Fibroblast of mammary gland (primary cell): ENCODE measurements at places on chromosomes 6 and 20.

DNA sequence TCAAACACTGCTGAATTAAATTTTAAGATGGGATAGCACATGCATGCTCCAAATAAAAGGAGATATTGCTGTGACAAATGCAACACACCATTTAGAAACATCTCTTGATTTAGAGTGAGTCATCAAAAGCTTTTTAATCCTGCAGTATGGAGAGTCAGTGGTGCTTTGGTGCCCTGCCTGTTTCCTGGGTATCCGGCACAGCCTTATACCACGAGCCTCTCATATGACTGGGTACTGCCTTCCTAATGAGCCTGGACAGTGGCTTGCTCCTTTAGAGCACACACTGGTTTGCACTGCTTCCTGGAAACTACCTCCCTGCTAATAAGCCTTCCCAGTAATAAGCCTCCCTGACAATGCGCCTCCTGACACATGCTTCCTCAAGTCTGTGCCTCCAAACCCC, 65.3 kb upstream of the KCNK16 start:
- no peak for DNase-seq

DNA sequence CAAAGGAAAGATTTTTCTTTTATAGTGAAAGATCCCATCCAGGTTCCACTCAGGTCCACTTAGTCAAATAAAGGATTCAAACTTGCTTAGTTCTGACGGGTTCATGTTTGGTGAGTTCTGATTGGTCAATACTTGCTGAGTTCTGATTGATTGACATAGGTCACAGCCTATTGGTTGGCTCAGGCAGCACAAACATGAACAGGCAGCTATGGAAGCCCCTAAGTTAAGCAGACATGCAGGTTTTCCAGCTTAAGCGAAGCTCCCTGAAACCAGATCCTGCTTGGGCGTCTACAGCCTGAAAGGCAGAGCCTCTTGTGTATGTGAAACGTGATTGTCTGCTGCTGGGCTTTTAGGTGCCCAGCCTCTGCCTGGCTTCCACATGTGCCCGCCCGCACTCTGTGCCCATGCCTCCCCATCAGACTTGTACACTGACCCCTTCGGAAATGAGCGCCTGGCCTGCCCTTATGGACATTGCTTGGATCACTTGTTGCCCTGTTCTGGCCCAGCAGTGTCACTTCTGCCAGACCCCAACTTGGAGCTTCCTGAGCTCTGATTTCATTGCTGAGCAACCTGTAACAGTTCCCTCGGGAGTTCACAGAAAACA, 45.4 kb upstream of the ECI2 start:
- peak; percentile 67 for DNase-seq

- no peak for DNase-seq
Observed at GRCh38 chr6:98498866-98499265, 335.5 kb upstream of the POU3F2 start.

DNA sequence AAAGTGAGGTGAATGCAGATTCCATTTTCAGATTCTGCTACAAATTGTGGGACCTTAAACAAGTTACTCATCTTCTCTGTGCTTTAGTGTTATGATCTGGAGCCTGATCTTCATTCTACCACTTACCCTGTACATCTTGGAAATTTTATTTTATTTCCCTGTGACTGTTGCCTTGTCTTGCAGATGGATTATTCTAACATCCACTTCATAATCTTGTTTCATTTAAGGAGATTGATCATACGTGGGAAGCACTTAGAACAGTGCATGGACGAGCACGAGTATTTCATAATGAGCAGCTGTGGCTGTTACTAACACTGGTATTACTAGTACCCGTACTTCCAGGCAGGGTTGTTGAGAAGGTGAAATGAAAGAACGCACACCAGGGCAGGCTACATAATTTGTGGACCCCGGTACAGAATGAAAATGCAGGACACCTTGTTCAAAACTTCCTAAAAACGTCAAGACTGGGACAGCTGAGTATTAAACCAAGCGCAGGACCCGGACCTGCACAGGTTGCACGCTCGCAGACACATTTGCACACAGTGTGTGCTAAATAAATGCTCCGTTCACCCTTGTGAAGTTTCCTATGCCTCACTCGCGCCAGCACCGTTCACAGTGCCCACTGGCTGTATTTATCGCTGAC, 535 bp upstream of the CCDC170 start:
- DNase-seq = no peak

- DNase-seq = peak; percentile 1
Observed at GRCh38 chr20:29689411-29690225, 1567.8 kb upstream of the DEFB115 start.

GRCh38 chr20:53786445-53787267, 193.0 kb upstream of the ZNF217 start:
- no peak for DNase-seq

DNA sequence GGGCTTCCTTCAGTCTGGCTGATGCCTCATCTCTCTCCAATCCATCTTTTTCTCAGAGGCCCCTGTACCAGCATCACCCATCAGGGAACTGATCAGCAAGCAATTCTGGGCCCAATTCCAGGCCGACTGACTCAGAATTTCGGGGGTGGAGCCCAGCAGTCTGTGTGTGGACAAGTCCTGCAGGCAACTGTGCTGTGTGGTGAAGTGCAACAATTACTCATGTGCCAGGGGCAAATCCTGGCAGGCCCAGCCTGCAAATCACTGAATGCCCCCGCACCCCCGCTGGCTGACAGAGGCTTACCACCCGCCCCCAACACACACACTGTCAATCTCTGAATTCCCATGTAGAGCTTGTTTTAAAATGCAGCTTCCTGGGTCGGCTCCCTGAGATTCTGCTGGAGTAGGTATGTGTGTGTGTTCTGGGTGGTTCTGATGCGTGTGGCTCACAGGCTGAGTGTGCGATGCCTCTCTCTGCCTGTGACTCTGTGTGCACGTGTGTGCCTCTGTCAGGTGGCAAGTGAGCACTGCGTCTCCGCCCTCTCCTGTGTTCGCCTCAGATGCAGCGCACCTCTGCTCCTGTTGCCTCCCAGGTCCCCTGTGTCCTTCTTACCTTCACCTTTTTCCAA, 45.4 kb downstream of the SSR1 start:
- DNase-seq = peak; percentile 96

GRCh38 chr6:150006961-150007464, 18.3 kb downstream of the RAET1L start:
- DNase-seq = peak; percentile 15

- DNase-seq = no peak
Observed at GRCh38 chr6:169230322-169230665, 23.4 kb downstream of the THBS2 start.

- DNase-seq = no peak
Observed at GRCh38 chr6:48961781-48962415, 501.2 kb downstream of the MMUT start.

DNA sequence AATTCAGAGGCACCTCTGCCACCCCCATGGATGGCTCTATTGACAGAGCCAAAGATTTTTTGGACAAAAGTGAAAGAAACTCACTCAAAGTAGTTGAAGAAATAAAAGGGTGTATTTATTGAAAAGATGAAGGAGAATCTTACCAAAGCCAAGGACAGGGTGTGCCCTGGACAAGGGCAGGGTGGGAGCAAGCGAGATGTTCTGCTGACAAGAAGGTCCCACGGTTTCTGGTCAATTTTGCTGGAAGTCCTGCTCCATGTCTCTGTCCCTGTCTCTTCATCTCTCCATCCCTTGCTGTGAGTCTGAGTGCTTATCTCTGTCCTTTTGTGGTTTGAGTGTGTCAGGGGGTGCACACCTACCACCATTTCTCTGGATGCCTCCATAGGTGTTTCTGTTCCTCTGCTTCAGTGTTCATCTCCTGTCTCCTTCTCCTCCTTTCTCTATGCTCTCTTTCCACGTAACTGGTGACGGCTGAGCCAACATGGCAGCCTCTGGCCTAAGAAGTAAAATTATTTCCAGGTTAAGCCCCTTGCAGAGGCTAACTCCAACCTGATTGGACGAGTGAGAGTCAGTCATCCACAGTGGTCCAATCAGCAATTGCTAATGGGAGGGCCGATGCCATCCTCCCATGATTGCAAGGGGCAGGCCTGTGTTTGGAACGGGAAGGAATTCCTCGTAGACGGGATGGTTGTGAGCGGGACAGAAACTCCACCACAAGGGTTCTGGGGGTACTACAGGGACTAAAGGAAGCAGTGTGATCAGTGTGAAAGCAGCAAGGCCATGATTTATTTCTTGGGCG, 502.1 kb upstream of the CDH4 start:
- no peak for DNase-seq

- DNase-seq = peak; percentile 86
Observed at GRCh38 chr20:50918403-50918802, 12.8 kb downstream of the ADNP start.

DNA sequence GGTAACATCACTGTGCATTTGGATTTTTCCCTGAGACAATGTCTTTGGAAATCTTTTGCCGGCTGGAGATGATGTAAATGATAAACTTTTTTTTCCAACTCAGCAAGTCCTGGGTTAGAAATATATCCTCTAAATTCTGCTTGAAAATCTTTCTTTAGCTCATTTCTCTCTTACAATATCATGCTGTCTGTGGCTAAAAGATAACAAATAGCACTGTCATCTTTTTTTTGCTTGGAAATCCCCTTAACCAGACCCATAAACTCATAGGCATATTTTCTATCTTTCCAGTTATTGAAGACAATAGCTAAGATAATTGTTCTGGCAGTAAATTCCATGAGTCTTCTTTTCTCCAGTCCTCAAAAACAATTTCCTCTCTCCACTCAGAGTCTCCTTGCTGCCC, 481.5 kb downstream of the NKAIN2 start:
- no peak for DNase-seq

GRCh38 chr6:39451831-39452230, 129.3 kb upstream of the KCNK16 start:
- DNase-seq = peak; percentile 8

DNA sequence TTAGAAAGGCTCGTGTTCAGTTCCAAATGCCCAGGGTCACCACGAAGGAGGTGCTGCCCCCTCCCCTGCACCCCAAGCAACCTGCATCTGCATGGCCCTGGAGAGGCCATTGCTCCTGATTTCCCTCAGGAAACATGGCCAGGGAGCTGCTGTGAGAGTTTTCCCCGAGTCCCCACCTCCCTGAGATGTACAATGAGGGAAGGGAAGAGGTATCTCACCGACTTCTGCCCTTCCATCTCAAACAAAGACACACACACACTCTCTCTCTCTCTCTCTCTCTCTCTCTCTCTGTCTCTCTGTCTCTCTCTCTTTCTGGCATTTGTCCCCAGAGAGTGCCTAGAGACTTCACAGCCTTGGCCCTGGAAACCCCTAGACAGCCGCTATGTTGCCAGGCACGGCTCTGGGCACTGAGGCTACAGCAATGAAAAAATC, 120.4 kb downstream of the MRPL14 start:
- no peak for DNase-seq

DNA sequence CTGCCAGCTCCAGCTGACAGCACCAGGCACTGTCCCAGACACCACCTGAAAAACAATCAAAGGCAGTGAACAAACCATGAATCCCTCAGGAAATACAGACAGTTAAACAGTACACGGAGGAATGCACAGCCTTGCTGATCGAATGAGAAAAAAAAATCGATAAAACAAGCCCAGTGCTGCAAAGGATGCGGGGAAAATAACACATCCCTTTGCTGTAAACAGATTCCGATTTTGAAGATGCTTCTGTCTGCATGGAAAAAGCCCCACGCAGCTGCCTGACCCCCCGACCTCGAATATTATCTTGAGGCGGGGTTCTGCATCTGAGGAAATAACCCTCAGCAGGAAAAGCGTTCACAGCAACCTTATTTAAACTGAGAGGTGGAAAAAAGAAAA, 43.9 kb downstream of the RBM38 start:
- DNase-seq = no peak

DNA sequence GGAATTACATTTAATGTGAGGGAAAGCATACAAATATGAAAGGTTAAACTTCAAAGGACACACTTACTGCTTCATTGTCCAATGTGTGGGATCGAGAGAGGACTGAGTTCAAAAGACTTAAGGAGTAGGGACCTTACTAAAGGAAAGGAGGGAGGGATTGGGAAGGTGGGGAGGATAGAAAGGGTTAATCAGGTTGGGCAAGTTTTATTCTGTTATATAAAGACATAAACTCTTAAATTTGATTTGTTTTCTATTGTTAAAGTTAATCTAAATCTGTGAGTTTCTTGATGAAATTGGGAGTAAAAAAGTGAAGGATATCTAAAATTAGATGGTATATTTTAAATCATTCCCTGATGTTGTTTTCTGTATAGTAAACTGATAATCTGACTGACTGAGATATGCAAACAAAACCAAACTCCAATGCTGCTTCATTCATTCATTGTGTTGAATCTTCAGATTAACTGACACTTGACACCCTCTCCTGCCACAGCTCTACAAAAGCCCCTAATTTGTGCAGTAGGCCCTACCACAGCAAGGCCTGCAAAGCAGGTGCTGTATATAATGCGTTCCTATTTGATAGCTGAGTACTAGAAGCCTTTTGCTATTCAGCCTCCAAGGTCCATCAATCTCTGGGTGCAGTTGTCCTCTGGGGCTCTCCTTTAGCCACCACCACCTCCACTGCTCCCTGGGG, 1.3 kb upstream of the UBE2J1 start:
- no peak for DNase-seq

DNA sequence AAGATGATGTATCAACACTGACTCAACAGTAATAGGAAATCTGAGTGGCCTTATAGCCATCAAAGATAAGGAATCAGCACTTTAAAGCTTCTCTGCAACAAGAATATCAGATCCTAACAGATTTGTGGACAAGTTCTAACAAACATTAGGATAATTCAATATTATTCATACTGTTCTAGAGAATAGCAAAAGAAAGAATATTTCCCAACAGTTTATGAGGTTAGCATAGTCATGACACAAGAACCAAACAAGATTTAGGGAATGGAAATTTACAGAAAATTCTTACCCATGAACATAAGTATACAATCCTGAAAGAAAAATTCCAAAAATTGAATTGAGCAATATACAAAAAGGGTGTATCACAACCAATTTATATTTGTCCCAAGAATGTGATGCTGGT, 64.3 kb upstream of the BTBD3 start:
- DNase-seq = no peak

- no peak for DNase-seq
Observed at GRCh38 chr6:129866256-129866655, 5.1 kb upstream of the TMEM244 start.

DNA sequence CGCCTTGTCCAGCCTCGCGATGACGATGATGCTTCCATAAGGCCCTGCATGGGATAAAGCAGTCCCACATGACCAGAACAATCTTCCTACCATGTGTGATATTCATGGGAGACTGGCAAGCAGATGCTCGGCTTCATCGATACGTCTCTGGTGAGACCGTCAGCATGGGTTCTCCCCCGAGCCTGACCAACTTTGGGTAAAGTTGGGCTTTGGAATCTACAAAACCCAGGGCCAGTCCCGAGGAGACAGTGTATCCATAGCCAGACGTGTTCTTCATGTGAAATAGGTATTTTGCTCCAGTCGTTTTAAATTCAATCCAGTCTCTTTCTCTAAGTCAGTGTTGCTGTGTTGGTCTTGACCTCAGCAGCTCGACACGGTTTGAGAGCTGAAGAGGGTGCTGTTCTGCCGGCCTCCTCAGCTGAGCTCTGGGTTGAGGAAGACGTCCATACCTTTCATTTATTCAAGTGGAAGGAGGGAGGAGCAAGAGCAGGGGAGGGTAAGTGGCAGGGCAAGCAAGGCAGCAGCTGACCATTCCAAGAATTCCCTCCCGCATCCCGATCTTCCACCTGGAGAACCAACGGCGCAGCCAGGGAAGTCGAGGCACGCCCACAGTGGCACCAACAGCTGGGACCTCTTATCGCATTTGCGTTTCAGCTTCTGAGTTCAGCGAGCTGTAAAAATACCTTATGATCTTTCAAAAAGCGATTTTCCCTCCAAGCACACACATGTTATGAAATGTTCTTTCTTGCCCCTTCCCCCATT, 64.0 kb upstream of the THBS2 start:
- no peak for DNase-seq

- no peak for DNase-seq
Observed at GRCh38 chr20:36303020-36303595, 3.0 kb upstream of the DLGAP4 start.

- DNase-seq = no peak
Observed at GRCh38 chr6:147973806-147974205, 368.8 kb upstream of the SASH1 start.
